ENCODE measurements at places on chromosomes 16 and 17.

- DNase-seq, result no peak
Observed at GRCh38 chr17:50467114-50467854, 1.4 kb downstream of the CHAD start.

- DNase-seq, result no peak
Observed at GRCh38 chr17:40576113-40576740, 11.0 kb upstream of the CCR7 start.

- peak; percentile 42 for DNase-seq
Observed at GRCh38 chr17:61238455-61238933, 161.1 kb upstream of the TBX2 start.

GRCh38 chr16:67040906-67041305, 12.0 kb downstream of the CBFB start:
- DNase-seq, result no peak

- DNase-seq, result no peak
Observed at GRCh38 chr16:47056688-47057629, 83.5 kb upstream of the DNAJA2 start.

GRCh38 chr16:12412890-12413289, 390.8 kb downstream of the CPPED1 start:
- DNase-seq, result no peak

GRCh38 chr17:32298298-32298697, 32.7 kb downstream of the RHBDL3 start:
- DNase-seq, result no peak

- DNase-seq, result peak; percentile 75
Observed at GRCh38 chr16:88385112-88385594, 2.4 kb downstream of the ZNF469 start.

GRCh38 chr17:73156887-73157520, 7.8 kb upstream of the SSTR2 start:
- DNase-seq, result peak; percentile 41

DNA sequence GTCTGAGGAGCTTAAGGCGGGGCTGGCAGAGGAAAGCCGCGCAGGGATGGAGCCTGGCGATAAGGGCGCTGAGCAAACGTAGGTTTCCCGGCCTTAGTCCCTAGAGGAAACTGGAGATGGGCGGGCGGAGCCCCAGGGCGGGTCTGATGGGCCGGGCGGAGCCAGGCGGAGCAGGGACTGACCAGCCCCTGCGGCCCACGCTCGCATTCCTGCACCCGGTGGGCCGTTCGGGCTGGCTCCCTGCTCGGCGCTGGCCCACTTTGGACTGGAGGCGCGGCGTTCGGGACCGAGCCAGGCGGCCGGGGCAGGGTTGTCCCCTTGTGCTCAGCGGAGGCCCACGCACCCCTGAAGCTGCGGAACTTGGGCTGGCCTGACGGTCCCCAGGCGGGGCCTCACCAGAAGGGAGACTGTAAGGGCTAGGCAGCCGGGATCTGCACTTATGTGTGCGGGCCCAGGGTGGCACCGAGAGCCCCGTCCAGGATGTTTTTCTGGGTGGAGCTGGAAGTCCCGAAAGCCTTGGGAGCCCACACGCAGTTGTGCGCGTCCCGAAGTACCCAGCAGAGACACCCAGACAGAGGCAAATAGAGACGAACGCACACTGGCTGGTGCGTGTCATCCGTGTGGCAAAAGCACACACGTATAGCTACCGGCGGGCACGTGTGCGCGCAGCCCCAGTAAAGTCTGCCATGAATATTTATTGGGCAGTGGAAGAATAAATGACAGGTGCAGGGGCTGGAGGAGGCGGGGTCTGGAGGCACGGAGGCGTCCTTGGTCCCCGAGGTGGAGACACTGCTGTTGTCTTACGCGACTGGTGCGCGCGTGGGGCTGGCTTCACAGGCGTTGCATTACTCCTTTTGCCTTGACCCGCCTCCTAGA, 1.4 kb downstream of the PYDC1 start:
- peak; percentile 73 for DNase-seq

DNA sequence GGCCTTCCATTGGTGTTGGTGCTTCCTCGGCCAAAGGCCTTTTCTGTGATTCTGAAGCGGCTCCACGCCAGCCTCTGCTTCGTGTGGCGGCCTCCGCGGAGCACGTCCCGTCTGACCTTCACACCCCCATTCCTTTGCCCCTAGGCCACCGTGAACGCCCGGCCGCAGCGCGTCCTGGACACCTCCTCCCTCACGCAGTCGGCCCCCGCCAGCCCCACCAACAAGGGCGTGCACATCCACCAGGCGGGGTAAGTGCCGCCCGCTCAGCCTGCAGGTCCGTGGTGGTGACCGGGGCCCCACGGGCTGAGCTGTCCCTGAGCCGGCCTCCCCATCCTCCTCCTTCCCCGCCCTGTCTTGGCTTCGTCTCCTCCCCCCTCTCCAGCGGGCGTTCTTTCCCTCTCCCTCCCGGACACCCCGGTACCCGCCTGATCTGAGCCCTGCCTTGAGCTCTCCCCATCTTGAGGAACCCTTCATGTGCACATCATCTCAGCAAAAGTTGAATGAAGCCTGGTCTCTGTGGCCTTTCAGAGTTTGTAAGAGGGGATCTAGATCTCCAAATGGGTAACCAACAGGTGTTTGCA, 69.0 kb upstream of the CHMP6 start:
- DNase-seq, result peak; percentile 31

DNA sequence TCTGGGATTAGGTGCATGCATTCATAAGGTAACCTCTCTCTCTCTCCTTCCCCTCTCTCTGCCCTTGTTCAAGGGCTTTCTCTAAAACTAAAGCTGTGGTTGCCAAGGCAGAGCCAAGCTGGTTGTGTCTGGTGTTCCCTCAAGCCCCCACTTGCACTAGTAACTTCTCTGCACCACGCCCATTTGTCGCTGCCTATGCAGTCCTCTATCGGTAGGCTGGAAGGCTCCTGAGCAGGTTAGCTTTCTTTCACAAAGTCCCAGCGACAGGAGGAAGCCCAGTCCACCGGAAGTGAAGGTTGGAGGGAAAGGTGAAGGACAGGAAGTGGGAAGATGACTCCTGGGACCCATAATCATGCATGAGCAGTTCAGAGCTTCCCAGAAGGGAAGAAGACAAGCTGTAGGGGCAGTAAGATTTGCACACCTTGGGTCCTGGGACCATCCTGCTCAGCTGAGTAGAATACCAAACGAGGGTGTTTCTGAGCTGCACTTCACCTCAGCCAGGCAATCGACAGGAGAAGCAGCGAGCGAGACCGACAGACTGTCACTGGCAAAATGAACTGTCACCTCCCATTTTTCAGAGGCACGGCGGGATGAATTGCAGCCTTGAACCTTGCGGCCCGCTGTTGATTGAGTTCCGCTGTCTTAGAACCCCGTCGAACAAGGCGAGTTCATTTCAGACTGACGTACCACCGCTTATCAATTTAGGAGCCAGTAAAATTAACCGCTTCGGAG, 14.7 kb upstream of the SKAP1 start:
- no peak for DNase-seq

DNA sequence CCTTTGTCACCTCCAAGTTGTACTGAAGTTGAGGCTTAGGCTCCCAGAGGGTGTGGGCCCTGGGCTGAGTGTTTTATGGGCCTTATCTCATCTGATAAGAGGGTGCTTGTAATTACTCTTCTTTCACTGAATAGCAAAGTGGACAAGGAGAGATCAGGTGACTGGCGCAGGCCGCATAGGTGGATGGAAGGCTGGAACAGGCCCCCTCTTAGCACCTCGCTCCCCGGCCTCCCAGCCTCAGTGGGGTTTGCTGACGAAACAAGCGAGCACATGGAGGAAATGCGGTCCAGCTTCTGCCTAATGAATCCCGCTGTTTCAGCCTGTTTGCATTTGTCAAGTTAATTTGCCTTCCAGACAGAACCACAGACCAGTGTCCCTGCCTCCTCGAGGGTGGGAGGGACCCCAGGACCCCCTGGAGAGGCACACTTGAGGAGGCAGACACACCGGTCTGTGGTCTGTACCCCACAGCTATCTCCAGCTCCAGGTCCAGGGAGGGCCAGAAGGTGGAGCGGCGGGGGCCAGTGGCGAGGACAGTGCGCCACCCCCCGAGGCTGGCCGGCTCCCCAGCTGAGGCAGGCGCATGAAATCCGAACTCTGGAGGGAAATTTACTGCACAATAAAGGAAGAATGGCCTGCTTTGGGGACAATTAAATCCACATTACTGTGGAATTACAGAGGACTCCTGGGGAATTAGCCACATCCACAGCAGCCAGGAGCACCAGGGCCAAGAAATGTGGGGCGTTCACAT, 123.4 kb downstream of the NTN1 start:
- no peak for DNase-seq

- no peak for DNase-seq
Observed at GRCh38 chr16:59905606-59906005, 1171.5 kb upstream of the GOT2 start.

GRCh38 chr17:43907998-43908721, 824 bp upstream of the MPP2 start:
- peak; percentile 86 for DNase-seq

GRCh38 chr17:208429-208828, 27.0 kb upstream of the DOC2B start:
- DNase-seq, result no peak

DNA sequence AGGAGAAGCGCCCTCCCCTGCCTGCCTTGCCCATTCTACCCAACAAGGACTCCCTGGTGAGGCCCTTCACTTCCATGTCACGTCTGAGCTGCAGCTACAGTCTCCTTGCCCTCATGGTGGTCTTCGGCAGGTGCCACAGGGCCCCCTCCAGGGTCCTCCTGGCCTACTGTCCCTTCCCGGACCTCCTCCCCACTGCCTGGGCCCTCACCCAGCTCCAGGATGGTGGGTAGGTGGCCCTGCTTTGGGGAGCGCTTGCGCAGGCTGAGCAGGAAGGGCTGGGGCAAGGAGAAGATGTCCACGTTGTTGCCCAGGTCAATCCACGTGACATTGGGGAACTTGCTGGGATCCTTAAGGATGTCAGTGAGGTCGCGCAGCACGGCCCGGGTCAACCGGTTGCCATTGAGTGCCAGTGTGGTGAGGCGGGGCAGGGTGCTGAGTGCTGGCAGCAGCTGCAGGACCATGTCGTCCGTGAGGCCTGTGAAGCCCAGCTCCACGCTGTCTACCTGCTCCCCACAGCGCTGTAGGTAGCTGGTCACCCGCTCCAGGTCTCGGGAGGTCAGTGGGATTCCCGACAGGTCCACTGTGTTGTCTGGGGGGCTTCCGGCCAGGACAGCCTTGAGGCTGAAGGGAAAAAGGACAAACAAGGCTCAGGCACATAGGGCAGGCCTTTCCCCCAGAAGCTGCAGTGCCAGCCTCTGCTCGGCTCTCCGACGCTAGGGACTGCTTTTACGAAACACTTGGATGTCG, 28.3 kb downstream of the TRPV2 start:
- DNase-seq, result no peak

DNA sequence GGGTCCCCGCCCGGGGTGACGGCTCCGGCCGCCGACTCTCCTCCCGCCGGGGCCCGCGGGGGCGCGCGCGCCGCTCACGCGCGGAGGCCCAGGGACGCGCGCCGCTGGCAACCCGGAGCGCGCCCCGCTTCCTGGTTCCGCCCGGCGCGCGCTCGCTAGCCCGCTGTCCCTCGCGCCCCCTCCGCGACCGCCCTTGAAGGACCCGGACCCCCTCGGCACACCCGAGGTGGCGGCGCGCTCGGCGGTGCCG, at the start of gene STAT5B:
TSS of gene STAT5B (minus strand) at position 33 of the 250 bp plus-strand sequence. CDS start 44,264 bp downstream, outside the sequence.
- peak; percentile 96 for DNase-seq

GRCh38 chr16:22625967-22626366, 115.3 kb downstream of the NPIPB5 start:
- no peak for DNase-seq

- DNase-seq, result peak; percentile 64
Observed at GRCh38 chr17:75514299-75514918, 928 bp downstream of the CASKIN2 start.

DNA sequence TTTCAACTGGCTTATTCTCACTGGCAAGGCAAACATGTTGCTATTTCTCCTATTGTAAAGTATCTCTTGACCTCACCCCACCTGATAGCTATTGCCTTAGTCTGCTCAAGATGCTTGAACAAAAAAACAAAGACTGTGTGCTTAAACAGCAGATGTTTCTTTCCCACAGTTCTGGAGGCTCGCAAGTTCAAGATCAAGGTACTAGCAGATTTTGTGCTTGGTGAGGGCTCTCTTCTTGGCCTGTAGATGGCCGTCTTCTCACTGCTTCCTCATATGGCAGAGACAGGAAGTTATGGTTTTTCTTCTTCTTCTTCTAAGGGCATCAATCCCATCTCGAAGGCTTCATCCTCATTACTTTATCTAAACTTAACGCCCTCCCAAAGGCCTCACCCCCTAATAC, 109.7 kb upstream of the CLEC3A start:
- DNase-seq, result no peak

GRCh38 chr16:71528257-71528656, 2.0 kb downstream of the CHST4 start:
- DNase-seq, result no peak

DNA sequence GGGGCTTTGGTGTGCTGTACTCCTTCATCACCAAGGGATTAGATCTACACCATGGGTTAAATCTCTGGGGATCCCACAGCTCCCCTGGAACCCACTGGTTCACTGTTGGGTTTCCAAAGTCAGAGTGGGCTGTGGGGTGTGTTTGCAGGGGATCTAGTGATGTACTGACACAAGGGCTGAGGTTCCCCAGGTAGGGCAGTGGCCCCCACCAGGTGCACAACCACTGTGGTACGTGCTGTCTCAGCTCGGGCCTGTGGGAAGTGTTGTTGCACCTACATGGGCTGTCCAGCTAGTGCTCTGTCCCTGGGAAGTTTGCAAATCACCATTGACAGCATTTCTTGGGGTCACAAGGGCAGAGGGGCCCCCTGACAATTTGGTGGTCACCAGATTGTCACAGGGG, 134.4 kb upstream of the CDH8 start:
- DNase-seq, result no peak

DNA sequence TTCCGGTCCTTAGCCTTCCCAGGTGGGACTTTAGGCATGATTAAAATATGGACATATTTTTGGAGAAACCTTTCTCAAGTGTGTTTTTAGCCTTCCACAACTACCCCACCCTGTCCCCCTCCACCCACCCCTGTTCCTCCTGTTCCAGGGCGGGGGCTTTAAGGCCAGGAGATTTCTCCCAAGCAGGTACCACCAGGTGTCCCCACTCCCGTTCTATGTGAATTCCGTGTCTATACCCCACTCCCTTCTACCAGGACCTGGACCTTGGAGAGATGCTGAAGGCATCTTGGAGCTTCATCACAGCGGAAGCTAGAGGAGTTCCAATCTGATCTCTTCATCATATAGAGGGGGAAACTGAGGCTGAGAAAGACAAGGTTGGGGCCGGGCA, 9.7 kb downstream of the CA4 start:
- DNase-seq, result no peak

GRCh38 chr17:16199093-16199492, 16.2 kb downstream of the NCOR1 start:
- no peak for DNase-seq

DNA sequence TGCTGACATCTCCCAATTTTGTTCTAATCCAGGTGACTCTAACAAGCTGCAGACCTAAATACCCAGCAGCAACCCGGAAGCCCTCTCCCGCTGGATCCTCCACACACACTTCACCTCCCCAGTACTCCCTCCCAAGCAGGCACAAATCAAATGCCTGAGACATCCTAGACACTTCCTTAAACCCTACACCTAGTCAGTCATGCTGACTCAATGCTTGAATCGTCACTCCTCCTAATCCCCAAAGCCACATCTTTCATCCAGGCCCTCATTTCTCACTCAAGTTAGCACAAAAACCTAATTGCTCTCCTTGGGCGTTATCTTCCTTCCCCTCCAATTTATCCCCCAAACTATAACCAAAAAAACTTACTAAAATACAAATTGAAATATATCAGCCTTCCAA, 32.7 kb downstream of the CMC2 start:
- DNase-seq, result no peak

GRCh38 chr16:24523569-24523968, 15.8 kb upstream of the RBBP6 start:
- peak; percentile 64 for DNase-seq

Measured in SK-N-SH (cell line).